ENCODE measurements at places on chromosomes 6 and 20.

DNA sequence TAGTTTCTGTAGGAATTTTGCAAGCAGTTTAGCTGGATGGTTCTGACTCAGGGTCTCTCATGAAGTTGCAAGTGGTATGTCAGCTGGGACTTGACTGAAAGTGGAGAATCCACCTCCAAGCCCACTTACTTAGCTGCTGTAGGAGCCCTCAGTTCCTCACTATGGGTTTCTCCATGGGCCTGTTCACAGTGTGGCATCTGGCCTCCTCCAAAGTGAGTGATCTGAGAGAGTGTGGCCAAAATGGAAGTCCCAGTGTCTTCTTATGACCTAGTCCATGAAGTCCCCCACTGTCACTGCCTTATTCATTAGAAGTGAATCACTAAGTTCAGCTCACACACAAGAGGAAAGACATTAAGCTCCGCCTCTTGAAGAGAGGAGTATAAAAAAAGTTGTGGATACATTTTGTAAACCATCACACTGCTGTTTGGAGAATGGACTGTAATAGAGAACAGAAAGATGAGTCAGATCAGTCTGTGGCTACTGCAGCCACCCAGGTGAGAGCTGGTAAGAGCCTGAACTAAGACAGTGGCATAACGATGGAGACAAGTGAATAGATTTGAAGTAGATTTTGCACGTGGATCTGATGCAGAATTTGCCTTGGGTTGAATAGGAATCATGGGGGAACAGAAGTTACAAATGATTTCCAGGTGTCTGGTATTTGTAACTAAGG lies 4.9 kb upstream of the NELFCD start:
- peak; percentile 6 for DNase-seq

GRCh38 chr6:15439410-15440025 lies 193.6 kb downstream of the JARID2 start:
- peak; percentile 41 for DNase-seq

GRCh38 chr20:20409331-20409730 lies 41.4 kb downstream of the INSM1 start:
- DNase-seq, result no peak

- DNase-seq, result no peak
Measured at GRCh38 chr6:130598021-130598989, 228.9 kb upstream of the SMLR1 start.

- DNase-seq, result no peak
Measured at GRCh38 chr6:52642368-52642767, 28.5 kb upstream of the TMEM14A start.

- no peak for DNase-seq
Measured at GRCh38 chr6:90860822-90861601, 274.1 kb upstream of the MAP3K7 start.

GRCh38 chr6:111573892-111574797 lies 31.5 kb downstream of the TRAF3IP2 start:
- DNase-seq, result no peak

GRCh38 chr6:30601436-30601814 lies 15.6 kb downstream of the PPP1R10 start:
- no peak for DNase-seq

DNA sequence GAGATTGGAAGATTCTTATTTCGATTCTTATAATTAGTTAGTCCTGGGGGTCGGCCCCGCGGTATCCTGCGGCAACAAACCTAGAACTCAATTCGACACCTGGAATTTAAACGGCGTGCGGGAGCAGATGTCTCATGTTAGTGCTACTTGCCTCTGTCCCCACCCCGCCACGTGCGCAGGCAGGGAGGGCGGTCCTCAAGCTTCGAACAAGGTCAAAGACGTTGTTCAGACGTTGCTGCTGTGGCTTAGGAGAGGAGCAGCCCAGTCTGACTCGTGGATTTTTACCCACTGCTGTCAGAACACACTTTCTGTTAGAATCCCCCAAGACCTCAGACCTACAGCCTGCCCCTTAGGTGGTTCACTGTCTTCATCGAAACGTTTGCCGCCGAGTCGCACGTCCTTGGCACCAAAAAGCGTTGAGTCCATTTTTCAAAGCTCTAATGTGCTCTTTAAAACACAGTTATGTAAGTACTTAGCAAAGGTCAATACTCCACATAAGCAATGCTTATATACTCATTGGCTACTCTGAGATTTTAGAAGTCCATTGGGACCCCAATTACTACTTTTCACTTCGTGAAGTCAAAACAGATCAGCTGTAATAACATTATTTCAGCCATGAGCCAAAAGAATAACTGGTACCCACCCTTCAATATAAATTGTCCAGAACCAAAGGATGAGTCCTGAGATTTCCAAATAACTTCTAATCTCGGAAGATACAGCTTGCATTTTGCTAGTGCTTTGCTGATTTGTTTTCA lies 2.7 kb upstream of the C6orf62 start:
- no peak for DNase-seq

- DNase-seq, result no peak
Measured at GRCh38 chr6:34553750-34554149, 2.4 kb downstream of the SPDEF start.

DNA sequence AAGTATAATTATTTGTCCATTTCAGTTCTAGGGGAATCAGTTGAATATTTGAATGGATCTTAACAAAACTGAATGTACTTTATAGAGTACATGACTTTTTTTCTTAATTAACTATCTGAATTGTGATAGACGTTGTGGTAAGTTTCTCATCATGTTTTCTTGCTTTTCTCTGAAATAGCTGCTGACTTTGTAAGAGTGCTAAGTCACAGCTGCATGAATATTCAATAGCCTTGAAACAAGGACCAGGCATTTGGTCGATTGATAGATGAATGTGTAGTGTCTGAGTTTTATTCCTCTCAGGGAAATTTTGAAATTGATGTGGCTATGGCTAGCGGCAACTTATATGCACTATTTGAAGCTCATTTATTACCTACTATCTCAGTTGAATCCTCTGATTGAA lies 56.0 kb downstream of the ADGRB3 start:
- no peak for DNase-seq

- no peak for DNase-seq
Measured at GRCh38 chr6:31357886-31358285, 907 bp upstream of the HLA-B start.

- no peak for DNase-seq
Measured at GRCh38 chr6:13990796-13991195, 66.0 kb downstream of the RNF182 start.

DNA sequence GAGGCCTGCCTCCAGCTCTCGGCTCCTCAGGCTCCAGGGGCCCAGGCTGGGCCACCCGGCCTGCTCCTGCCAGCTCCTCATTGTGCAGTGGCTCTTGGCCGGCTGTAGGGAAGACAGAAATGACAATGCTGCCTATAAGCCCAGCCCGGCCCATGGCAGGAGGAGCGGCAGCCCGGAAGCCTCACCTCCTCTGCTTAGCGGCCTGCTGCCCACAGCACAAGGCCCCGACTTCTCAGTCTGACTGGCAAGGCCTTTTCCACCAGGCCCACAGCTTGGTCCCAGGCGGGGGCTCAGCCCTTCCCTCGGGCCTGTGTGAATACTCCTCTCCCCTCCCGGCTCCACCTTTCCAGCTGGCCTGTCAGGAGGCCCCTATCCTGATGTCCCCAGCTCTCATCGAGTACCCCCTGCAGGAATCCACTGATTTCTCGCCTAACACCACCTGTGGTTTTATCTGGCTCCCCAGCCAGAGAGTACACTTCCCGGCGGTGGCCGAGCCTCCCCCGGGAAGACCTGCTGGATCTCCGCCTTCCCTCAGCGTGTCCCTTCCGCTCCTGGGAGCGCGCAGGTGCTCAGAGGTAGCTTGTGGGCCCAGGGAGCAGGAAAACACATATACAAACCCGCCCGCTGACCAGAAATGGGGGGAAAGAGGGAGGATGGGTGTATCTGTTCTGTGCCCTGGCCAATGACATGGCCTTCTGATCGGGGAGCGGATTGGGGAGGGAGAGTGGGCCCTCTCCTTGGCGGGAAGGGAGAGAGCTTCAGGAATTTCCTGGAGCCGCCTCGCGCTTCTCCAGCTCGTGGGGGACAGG lies 963 bp downstream of the DDRGK1 start:
- DNase-seq, result no peak

DNA sequence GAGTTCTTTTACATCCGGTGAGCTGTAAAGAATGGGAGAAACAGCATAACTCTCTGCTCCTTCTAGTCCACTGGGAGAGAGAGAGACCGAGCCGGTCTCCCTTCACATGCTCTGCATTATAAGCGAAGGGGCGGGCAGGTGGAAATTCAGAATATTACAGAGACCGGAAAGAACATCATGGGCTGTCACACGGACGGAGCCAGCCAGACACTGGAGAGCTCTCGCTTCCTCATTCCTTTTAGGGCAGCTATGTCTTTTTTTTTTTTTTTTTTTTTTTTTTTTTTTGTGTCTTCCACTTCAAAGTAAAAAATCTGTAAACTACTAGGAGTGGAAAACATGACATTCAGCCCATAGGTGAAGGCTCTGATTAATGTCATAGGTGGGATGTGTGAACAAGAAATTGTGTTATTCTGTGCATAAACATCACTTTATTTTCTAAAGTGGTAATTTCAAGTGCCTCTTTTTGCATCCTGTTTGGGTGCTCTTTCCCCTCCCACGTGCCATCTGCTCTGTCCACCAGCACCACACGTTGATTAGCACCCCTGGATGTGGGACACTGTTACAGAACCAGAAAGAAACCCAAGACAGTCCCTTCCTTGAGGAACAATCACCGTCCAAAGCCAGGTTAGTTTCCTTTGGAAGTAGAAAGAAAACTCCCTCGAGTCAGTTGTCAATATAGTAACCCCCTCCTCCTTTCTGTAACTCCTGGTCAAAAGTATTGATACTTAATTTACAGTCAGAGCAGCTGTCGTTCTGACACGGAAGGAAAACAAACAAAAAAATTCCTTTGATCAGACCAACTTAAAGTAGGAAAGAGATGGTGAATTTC lies at the start of gene TAGAP:
TAGAP (minus strand) TSS at position 93 of the 829 bp plus-strand sequence. CDS start 845 bp downstream, outside the sequence.
- no peak for DNase-seq

DNA sequence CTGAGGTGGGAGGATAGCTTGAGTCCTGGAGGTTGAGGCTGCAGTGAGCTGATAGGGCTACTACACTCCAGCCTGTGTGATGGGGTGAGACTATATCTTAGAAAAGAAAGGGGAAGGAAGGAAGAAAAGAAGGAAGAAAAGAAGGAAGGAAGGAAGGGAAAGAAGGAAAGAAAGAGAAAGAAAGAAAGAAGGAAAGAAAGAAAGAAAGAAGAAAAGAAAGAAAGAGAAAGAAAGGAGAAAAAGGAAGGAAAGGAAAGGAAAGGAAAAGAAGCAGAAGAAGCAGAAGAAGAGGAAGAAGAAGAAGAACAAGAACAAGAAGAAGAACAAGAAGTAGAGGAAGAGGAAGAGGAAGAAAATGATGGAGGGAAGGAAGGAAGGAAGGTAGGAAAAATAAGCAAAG lies 1130.2 kb upstream of the MAP3K7 start:
- DNase-seq, result no peak

GRCh38 chr6:69784595-69785377 lies 12.0 kb downstream of the LMBRD1 start:
- DNase-seq, result no peak

DNA sequence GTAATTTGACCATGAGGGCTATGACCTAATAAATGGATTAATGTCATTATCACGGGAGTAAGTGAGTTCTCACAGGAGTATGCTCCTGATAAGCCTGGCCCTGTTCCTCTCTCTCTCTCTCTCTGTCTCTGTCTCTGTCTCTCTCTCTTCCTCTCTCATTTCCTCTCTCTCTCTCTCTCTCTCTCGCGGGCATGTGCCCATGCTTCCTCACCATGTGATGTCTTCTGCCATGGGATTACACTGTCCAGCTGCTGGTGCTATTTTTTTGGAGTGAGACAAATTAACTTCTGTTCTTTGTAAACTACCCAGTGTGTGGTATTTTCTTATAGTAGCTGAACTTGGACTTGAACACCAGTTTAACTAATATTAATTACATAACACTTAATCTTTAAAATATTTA lies 374.3 kb upstream of the GJE1 start:
- DNase-seq, result no peak

- DNase-seq, result no peak
Measured at GRCh38 chr6:72930556-72931132, 294.7 kb downstream of the KHDC1L start.

DNA sequence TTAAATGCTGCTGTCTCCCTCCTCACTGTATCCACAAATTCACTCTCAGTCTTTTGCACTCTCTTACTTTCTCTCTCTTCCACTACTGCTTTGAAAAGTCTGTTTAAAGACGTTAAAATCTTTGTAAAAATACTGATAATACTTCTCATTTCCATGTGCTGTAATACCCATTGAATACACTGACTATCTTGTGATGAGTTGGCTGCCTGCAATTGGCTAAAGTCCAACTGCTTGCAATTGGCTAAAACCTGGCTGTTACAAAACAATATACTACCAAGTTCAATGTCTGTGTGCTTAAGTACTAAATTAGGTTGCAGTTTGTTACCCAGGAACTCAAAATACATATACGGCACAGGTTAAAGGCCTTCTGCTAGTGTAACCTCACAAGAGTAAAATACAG lies 264.8 kb downstream of the THBS2 start:
- DNase-seq, result no peak

DNA sequence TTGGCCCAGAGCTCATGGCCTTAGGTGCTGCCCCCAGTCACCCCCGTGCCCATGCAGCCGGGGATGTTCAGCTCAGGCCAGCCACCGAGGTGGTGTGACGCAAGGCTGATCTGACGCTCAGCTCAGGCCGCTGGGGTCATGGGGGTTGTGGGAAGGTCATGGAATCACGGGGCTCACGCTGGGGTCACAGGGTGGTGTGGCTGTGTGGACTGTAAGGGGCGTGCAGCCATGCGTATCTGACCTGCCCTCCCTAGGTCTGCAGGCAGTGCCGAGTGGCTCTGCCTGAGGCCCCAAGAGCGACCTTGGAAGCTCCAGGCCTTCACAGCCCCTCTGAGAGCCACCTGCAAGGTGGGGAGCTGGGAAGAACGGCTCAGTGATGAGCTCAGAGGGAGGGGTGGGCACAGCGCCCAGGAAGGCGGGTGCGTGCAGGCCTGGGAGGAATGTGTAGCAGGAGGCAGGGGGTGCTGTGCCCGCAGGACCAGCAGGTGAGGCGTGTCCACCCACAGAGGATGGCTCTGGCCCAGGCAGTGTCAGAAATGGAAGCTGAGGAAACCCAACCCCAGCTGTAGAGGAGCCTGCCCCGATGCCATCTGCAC lies 27.8 kb downstream of the CHRNA4 start:
- no peak for DNase-seq

DNA sequence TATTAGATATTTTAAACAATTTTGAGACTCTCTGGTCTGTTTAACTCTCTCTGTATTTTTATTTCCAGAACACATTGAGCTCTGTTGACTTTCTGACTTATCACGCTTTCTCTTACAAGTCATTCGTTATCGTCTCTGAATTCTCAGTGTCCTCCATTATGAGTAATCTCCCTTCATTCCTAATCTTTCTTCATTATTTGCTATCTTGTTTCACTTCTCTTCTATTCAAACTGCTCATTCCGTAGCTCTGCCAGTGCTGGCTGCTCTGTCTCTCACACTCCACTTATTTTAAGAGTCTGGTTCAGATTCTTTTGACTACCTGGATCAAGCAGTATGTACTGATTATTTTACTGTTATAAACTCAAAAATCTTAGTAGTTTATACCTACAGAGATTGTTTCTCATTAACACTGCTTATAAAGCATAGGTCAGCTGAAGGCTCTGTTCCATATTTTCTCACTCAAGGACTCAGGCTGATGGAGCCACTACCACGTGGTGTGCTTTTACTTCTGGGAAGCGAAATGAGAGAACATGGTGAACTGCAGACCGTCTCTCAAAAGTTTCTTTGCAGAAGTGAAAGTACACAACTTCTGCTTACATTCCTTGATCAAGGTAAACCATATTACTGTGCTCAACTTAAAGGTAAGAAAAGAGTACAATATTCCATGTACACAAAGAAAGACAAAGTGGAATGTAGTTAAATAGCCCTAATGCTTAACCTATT lies 485.2 kb downstream of the GRIK2 start:
- no peak for DNase-seq

All from islet precursor cell (in vitro differentiated cells).